CD4-positive, alpha-beta T cell (primary cell): ENCODE measurements at places on chromosomes 1 and 21.

DNA sequence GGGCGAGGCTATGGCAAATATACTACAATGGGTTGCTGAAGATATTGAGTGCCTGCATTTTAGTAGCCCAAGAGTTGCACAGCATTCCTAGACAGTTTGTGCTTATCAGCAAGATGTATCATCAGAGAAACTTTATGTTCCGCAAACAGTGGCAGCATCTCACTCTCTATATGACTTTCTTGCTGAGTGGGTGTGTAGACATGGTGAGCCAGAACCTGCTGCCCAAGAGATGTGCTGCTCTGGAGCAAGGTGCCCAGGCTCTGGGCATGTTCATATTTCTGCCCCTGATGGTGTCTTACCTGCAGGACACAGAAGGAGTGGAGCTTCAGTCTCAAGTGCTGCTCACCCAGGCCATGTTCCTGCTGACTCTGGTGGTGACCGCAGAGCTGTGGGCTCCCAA is 8.2 kb upstream of the RGSL1 start:
- DNase-seq = no peak

DNA sequence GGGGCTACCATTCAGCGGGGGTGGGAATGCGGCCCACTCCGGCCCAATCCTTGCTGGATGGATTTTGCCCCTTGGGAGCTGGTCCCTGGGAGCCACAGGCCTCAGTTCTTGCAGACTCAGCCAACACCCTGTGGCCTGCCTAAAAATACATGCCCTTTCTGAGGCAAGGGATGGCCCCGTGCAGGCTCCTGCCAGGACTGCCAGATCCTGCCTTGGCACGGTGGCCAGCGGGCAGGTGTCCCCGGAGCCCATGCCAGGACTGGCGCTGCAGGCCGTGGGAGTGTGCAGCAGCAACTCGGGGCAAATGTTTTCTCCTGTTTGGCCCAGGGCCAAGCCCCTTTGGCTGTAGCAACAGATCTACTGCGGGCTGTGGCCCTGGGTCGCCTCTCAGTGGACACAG is 1.6 kb upstream of the PANK4 start:
- DNase-seq = no peak

- DNase-seq = no peak
Measured at GRCh38 chr21:44058652-44058964, 46.5 kb downstream of the TRAPPC10 start.

DNA sequence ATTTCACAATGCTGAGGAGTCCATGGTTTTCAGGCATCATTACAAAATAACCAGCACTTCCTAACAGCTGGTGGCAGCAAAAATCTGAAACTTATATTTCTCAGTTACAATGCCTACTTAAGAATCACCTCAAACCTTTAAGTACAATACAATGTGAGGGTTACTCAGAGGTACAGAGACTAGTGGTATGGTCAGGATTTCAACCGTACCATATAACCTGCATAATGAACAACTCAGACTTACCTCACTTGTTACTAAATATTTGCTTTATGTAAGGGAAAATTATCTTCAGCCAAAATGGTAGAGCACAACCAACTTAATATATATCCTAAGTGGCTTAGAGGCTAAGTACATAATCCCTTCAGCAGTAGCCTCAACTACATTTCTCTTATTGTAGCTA is 344.5 kb downstream of the SMYD3 start:
- no peak for DNase-seq

DNA sequence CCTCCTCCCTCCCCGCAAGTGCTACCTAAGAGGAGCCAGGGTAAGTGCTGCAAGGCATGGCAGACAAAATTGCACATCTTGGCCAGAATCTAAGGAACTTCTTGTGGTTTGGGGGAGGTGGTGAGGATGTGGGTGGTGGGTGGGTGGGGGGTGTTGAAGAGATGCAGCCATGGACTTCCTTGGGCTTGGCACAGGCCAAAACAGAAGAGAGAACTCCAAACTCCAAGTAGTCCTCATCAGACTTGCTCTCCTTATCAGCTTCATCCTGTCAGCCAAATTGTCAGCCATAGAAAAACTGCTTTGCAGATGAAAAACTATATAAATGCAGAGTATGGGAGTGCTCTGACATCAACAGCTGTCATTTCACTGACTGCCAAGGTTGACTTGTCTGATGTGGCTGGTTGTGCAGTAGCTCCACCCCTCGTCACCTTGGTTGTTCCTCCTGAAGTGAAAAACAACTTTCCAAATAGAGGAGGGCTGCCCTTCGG is 7.1 kb downstream of the AMIGO1 start:
- peak; percentile 74 for DNase-seq

DNA sequence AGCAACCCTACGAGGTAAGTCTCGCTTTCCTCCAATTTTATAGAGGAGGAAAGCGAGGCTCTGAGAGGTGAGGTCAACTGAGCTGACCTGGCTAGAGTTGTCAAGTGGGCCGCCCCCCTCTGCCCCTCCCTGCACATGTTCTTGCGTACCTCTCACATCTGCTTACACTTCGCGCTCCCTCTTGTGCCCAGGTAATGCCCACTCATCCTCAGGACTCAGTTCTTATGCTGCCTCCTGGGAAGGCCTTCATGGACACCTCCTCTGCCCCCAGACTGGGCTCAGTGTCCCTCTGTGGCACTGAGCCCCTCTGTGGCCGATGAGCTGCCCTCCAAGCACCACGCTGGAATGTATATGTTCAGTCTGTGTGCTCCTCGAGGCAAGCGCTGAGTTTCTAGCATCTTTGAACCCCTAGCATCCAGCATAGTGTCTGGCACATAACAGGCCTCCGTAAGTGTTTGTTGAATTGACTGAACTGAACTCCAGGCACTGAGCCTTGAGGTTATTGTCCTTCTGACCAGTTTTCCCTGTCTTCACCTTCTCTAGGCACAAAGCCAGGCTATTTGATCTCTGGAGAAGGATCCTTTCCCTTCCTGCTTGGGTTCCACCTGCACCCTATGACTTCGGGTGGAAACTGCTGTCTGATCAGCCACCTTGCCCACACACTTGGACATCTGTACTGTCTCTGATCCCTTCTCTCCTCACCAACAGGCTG is 13.5 kb downstream of the MOV10 start:
- no peak for DNase-seq

DNA sequence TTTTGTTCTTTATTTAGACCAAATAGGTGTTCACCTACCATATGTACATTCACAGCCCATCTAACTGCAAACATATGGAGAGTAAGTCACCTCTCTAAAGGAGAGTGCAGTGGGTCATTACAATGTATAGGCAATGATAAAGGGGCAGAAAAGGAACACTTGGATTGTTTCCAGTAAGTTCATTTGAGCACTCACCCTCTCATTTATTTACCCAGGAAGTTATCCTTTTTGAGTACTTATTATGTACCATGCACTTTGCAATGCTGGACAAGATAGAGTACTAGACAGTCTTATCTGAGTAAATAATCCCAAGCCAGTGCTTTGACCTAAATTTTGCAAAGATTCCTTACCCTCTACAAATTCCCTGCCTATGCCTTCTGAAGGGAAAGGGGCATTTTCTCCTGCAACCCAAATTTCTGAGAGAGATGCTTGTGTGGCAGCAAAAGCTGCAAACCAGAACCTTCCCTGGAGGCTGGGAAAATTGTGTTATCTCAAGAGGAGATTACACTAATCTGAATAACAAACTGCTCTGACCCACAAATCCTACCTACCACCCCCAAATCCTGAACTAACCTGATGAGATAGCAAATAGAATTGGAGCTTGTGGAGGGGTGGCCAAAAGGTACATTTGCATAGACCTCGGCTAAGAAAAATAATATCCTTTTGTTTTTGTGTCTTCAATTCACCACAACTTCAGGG is 18.6 kb upstream of the RGS8 start:
- DNase-seq = no peak

GRCh38 chr1:230067871-230068620 is 1.0 kb downstream of the GALNT2 start:
- no peak for DNase-seq

- DNase-seq = no peak
Measured at GRCh38 chr1:93750955-93751354, 69.3 kb upstream of the BCAR3 start.

- DNase-seq = peak; percentile 75
Measured at GRCh38 chr1:2044510-2045319, 5.5 kb upstream of the PRKCZ start.

DNA sequence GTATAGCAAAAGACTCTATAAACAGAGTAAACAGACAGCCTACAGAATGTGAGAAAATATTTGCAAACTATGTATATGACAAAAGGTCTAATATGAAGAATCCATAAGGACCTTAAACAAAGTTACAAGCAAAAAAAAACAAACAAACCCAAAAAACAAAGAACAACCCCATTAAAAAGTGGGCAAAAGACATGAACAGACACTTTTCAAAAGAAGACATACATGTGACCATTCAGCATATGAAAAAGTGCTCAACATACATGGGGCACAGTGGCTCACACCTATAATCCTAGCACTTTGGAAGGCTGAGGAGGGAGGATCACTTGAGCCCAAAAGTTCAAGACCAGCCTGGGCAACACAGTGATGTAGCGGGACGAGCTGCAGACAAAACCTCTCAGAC is 17.9 kb upstream of the OR2B11 start:
- no peak for DNase-seq

DNA sequence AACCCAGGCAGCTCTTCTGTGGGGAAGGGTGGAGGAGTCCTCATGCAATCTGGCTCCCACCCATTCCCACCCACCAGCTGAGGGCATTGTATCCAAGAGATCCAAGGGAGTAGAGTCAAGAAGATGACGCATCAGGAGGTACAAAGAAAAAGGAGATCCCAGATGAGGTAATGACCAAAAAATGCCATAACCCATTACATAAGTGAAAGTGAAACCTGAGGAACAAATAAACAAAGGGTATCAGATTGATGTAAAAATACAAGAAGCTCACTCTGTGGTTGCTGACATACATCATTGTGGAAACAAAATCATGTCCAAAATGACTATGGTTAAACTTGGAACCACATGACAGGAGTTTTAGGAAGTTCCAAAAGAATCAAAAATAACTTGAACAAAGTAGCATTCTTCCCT is 42.5 kb downstream of the CCN1 start:
- DNase-seq = no peak

DNA sequence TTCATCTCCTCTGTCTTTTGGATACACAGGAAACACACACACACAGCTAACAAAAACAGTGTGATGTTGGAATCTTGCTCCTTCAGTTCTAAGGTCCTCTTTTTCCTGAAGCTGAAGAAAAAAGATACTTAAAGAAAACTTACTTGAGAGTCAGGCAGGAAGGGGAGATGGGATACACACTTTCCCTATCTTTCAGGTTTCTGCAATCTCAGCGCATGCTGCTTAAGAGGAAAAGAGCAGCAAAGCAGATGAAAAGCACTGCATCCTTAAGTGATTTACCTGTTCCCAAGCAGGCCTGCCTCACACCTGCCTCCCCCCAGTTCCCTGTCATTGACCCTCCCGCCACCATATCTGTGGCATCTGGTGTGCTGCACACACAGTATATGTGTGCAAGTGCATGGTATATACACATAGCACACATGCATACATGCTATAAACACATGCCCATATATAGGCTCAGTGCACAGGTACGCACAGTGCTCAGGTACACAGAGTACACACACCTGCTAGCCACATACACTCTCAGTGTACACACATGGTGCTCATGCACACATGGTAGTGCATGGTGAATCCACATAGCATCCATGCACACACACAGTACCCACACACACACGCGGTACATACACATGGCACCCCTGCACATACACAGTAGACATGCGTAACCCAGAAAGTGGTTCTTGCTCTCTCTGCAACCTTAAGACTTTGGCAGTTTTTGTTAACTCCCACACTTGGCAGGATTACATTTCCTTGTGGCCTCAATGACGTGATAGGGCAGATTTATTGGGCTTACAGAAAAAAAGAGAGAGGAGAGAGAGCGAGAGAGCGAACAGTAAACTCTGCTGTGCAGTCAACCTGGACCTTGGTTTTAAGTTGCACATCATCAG is 166.9 kb downstream of the TOMM20 start:
- DNase-seq = no peak

- DNase-seq = no peak
Measured at GRCh38 chr1:47870480-47870879, 126.7 kb downstream of the TRABD2B start.

GRCh38 chr1:180097326-180097605 is 57.4 kb upstream of the QSOX1 start:
- no peak for DNase-seq

GRCh38 chr1:159705251-159705903 is 9.0 kb downstream of the CRP start:
- DNase-seq = no peak

DNA sequence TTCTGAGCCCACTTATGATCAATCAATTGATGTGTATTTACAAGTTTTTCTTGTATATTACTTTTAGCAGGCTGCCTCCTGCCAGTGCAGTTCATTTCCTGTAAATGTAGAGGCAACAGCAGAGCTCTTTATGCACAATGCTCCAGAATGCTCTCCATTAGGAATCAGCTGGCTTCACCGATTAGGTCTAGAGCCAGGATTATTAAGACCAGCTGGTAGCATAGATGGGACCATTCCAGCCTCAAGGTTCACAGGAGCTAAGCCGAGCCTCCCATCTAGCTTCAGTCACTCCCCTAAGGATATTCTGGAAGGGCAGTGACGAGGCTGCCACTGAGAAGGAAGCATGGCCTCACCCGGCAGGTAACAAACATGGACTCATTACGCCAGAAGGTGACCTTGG is 36.8 kb downstream of the DHRS3 start:
- DNase-seq = no peak

DNA sequence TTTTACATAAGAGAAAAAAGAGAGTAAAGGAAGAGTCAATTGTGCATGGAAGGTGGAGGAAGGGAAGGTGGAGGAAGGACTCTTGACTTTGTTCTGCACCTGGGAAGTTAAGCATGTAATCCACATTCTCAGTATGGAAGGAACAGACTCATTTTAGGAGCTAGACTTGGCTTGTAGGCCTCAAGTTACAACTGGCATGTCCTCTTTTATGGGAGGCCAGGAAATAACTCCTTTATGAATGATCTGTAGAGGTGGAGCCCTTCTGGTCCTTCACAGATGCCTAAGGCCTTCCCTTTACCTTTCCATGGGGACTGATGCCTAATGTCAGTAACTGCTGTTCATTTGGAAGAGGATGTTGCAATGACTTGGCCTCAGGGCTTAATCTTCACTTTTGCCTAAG is 29.4 kb upstream of the CCSAP start:
- DNase-seq = no peak
